ENCODE measurements at places on chromosomes 16 and 17. TPM values are rescaled to one million over a fixed set of nuclear protein-coding genes. Genes with fewer than 3 reads are reported as not detected.

The WDR59 gene
- total RNA-seq = 60.0 TPM

The SLC52A1 gene
- 0.19 TPM for total RNA-seq

The KRT28 gene
- not detected for total RNA-seq

The CDH13 gene
- total RNA-seq = 13.8 TPM

The MYH13 gene
- total RNA-seq = not detected

The FOXO3B gene
- 3.0 TPM for total RNA-seq

The SDR42E1 gene
- 15.0 TPM for total RNA-seq

The PSMD12 gene
- 46.0 TPM for total RNA-seq

The FDXR gene
- total RNA-seq = 9.0 TPM

The KRTAP3-2 gene
- not detected for total RNA-seq

The KCNAB3 gene
- 3.9 TPM for total RNA-seq

The ZPBP2 gene
- not detected for total RNA-seq

The SRL gene
- total RNA-seq = 3.3 TPM

The HOXB9 gene
- total RNA-seq = 45.8 TPM

The TMEM238L gene
- total RNA-seq = 0.47 TPM

The SMIM5 gene
- total RNA-seq = 8.0 TPM

The CASKIN2 gene
- 98.6 TPM for total RNA-seq

The TMEM106A gene
- 18.1 TPM for total RNA-seq

The KIFC3 gene
- total RNA-seq = 109 TPM

The TBC1D3C gene
- not detected for total RNA-seq

The KIF2B gene
- not detected for total RNA-seq

The CHST4 gene
- not detected for total RNA-seq

The FN3K gene
- total RNA-seq = 33.3 TPM

The LGALS9B gene
- not detected for total RNA-seq

The TP53TG3C gene
- not detected for total RNA-seq

The KRT222 gene
- total RNA-seq = 6.6 TPM

The RSAD1 gene
- total RNA-seq = 38.9 TPM

The PHOSPHO1 gene
- total RNA-seq = 0.22 TPM

The HASPIN gene
- total RNA-seq = 0.38 TPM

The HOXB8 gene
- total RNA-seq = 48.7 TPM

The KRTAP1-1 gene
- not detected for total RNA-seq

The PGS1 gene
- total RNA-seq = 65.4 TPM

The NOD2 gene
- 3.6 TPM for total RNA-seq

All from kidney (tissue), 22 donors.